ENCODE measurements at places on chromosomes 5 and 9. TPM values are rescaled to one million over a fixed set of nuclear protein-coding genes. Genes with fewer than 3 reads are reported as not detected.

DNA sequence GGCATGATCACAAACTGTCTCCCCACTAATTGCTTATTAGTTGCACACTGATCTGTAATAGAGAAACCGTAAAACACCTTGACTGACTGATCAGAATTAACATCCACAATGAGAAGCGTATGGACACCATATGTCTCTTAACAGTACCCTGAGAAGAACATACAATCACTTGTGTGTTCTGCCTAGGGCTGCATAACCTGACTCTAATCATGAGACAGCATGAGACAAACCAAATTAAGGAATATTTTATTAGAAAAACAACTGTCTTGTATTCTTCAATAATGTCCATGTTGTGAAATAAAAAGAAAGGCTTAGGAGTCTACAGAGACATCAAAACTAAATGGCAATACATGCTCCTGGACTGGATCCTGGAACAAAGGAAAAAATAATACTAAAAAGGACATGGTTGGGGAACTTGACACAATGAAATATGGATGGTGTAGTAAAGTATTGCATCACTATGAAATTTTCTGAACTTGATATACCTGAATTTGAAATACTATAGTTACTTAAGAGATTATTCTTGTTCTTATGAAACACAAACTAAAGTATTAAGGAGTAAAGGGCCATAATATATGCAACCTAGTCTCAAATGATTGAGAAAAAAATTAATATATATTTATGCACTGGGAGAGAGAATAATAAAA is 162.1 kb downstream of the CWC27 start:
- H3K36me3 ChIP-seq = no peaks in the 10 kb centered on the region

DNA sequence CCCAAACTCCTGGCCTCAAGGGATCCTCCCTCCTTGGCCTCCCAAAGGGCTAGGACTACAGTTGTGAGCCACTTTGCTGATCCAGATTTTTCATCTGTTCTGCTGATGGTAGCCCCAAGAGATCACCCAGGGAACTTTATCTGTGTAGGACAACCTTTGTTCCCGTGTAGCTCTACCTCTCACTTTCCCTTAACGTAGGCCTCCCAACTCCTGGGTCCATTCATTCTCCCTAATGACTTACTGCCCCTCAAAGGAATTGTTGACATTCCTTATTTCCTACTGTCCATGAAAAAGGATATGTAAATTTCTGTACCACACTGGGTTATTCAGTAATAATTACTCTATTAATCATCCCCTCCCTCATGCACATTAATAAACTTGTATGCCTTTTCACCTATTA is 51.0 kb upstream of the PHF24 start:
- no peaks in the 10 kb centered on the region for H3K36me3 ChIP-seq
- H3K4me3 ChIP-seq = no peak overlapping the region
- H3K4me1 ChIP-seq = no peaks in the 10 kb centered on the region
- DNase-seq = no peak
- H3K27ac ChIP-seq = no peak overlapping the region
- no peaks in the 10 kb centered on the region for H3K27me3 ChIP-seq

DNA sequence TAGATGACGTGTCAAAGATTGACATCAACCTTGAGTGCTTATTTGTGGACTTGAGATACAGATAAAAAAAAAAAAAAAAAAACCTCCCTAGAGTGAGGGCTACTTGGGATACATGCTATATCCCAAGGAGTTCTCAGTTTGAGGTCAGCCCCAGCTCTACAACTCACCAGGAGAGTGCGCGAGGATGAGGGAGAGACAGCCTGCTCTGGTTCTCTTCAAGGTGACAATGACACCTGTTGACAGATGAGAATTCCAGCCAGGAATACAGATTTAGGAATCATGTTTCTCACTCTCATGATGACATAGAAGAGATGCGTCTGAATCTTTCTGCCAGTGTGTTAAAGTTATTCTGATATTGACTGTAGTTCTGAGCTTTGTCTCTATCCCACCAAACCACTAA is 24.9 kb upstream of the ARHGAP26 start:
- no peak overlapping the region for H3K4me3 ChIP-seq
- no peaks in the 10 kb centered on the region for H3K36me3 ChIP-seq
- no peaks in the 10 kb centered on the region for H3K27me3 ChIP-seq
- H3K4me1 ChIP-seq = peaks cover 10% of the 10 kb centered on the region

The PDCD1LG2 gene
- 1.8 TPM for total RNA-seq

The CER1 gene
- total RNA-seq = not detected
